ENCODE measurements at places on chromosomes 5 and 9.

DNA sequence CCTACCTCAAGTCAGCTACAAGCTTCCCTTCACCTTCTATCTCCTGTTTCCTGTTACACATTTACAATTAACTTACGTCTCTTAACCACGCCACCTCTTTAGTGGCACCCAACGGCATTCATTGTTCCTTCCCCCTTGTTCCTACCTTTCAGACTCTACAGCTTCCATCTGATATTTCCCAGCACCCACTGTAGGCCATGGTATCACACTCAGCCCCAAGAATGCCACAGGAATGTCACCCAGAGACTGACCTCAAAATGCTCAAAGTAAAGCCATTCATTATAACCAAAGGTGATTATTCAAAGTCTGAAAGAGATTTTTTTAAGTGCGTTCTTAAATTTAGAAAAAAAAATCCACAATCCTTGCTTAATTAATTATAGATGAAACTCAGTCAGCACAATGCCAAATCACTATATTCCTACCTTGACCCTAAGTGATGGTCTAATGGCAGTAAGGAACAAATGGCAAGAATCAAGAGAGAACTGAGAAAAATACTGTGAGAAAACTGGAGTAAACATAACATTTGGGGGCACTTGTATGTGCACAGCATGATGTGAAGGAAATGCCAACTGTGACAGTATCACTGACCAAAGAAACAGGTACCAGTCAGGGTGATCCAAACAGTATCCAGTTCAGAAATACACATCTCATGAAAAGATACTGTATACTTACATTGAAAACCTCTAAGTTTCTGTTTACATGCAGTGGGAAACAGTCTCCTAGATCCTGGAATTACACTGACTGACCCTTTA is 52.1 kb downstream of the CTNND2 start:
- no peak for DNase-seq

GRCh38 chr5:133499895-133500294 is 112.4 kb downstream of the FSTL4 start:
- no peak for DNase-seq

DNA sequence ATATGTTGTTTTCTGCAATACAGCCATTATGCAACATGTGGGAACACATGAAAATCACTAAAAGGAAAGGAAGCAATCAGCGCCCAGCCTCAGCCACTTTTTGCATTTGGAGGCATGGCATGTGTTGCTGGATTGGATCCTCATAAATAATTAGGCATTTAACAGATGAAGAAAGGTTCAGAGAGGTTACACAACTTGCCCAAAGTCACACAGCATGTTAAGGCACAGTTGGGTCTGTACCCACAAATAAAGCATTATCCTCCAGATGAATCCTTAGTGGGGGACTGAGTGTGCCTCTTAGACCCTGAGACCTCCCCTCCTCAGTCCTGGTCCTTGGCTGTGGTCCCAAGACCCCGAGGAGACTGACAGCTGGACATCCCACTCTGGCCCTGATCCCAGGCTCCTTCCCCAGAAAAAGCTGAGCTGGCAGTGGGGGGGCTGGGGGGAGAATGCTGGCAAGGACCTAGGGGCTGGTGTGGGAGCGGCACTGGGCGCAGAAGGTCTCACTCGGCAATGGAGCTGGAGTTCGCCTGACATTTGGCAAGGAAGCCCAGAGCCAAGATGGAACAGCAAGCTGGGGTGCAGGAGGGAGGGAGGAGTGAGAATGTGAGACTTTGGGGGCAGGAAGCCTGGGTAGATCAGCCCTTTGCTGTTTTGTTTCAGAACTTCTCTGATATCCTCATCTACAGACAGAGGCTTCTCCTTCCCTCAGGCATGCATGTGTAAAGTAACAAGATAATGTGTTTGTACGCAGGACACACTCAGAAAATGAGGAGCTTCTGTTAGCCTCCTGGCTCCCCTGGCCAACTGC is 6.9 kb upstream of the AKNA start:
- DNase-seq: no peak

DNA sequence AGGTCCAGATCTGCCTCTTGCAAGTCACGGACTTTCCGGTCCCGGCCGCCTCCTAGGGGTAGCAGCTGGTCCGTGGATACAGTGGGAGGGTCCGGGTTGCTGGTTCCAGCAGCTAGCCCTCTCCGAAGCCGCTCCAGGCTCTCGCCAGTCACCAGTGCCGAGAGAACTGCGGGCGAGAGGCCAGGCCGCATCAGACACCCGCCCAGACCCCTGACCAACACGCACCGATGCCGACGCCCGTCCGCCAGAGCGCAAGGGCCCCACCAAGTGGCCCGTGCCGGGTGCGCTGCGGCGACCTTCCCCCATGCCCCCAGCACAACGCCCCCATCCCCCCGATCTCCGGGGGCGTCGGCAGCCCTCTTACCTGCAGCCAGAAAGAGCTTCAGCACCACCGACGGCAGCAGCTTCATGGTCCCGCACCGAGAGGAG is 470 bp downstream of the HBEGF start:
- peak; percentile 62 for DNase-seq

GRCh38 chr5:114056185-114056538 is 305.7 kb upstream of the KCNN2 start:
- peak; percentile 18 for DNase-seq

DNA sequence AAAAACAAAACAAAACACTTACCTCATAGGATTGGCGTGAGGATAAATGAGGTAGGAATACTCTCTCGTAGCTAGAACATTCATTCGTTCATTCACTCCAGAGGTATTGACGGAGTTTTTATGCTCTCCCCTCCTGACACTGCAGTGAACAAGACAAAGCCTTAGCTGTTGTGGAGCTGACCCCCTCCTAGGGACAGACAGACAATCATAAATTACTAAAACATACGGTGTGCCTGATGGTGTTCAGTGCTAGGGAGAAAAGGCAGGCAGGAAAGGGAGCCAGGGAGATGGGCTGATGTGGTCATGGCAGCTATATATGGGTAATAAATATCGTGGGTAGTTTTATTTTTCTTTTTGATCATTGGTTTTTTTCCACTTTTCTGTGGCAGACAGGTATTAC is 5.7 kb upstream of the BRD3 start:
- DNase-seq: no peak

Data from endothelial cell (in vitro differentiated cells).